Foreskin keratinocyte (primary cell): ENCODE measurements at places on chromosomes 6 and 20. TPM values are rescaled to one million over a fixed set of nuclear protein-coding genes. Genes with fewer than 3 reads are reported as not detected.

- DNase-seq, result no peak
These were observed 102.5 kb upstream of the ASF1A start for GRCh38 chr6:118791499-118791898.

The SNRNP48 gene
- total RNA-seq, result 12.0 and 12.2 TPM in 2 replicates

The PRR18 gene
- not detected in 2 replicates for total RNA-seq

DNA sequence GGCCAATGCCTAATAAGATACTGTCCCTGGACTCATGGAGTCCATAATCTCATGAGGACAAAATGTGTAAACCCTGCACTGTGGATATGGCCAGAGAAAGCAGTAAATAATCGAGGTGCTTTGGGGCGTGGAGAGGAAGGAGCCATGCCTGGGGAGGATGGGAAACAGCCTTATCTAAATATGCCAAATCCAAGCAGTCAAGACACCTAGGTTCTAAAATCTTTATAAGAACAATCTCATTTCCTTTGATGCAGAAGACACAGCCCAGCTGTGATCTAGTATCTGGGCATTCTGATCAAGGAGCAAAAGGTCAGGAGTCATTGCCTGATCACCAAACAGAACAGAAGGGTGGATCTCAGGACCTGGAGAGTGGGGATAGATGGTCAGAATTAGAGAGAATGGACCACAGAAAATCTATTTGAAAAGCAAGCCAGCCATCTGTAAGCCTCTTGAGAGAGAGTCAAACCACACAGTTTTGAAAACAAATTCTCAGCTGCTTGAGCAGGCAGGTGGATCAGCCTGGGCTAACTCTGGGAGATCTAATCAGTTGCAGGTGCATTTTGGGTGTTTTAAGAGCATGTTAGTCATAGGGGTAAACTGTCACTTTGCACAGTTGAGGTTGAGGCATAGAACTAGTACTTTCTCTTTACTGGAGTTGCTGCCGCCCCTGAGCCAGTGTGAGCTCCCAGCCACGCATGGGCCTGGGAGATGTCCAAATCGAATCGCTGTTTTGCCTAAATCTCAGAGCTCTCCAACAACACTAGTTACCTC, 130.8 kb upstream of the TNFAIP3 start:
- no peak for DNase-seq
